ENCODE measurements at places on chromosomes 2 and 18. TPM values are rescaled to one million over a fixed set of nuclear protein-coding genes. Genes with fewer than 3 reads are reported as not detected.

- DNase-seq: peak; percentile 11
Observed at GRCh38 chr2:197599285-197599965, 76.0 kb downstream of the RFTN2 start.

- no peak for DNase-seq
Observed at GRCh38 chr2:48194641-48195040, 288.3 kb upstream of the FBXO11 start.

DNA sequence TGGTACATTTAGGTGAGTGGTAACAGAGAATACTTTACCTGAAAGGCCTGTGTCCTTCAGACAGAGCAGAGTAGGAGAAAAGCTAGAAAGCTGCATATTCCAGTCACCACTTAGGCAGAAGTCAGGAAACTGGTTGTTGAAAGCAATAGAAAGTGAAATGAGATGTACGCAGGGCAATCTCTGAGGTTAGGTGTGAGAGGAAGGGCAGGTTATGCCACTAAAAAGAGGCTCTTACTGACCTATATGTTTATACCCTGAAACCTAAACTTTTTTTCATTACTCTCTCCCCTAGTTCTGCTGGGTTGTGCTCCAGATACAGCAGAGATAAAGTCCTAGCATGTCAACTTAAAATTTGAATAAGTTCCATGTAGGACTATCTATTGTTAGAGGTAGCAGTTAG lies 93.5 kb downstream of the COX7A2L start:
- DNase-seq: no peak

DNA sequence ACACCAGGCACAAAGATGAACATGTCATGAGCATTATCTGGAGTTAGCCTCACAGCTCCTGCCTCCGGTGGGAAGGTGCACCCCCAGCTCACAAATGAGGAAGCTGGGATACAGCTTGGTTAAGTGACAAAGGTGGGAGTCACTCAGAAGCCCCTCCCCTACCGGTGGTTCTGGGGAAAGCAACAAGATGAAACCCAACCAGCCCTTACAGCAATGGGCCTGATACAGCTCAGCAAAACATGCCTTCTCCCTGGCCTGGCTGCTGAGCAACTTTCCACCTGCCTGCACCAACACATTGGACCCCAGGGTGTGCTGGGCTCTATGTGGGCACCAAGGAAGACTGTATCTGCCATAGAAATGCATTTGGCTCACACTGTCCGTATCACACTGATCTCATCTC lies 113.2 kb downstream of the GYPC start:
- no peak for DNase-seq

Gene CYRIA
- total RNA-seq: 0.51 TPM

- peak; percentile 71 for DNase-seq
Observed at GRCh38 chr2:25276569-25277465, 64.9 kb downstream of the DNMT3A start.

GRCh38 chr2:105866216-105867185 lies 121.8 kb downstream of the NCK2 start:
- no peak for DNase-seq

Gene SLC11A1
- total RNA-seq: 0.05 TPM

DNA sequence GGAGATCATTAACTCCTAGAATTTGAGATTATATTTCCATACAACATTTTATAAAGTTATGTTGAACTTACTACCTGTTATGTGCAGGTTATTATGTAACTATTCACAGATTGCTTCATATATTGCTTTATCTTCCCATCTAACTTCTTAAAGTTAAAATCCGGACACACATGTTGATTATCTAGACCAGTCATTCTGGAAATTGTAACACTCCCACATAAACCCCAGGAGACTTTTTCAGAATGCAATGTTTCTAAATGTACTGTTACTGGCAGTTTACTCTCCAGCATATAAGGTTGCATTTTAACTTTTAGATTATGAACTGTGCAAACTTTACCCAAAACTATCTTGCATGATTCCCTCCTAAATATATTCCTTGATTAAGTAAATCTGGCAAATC lies 70.5 kb upstream of the FAM117B start:
- DNase-seq: no peak

- DNase-seq: no peak
Observed at GRCh38 chr2:42203792-42204191, 34.6 kb downstream of the EML4 start.

GRCh38 chr2:70827388-70827787 lies 7.0 kb upstream of the CLEC4F start:
- no peak for DNase-seq

GRCh38 chr2:196587739-196588138 lies 51.8 kb upstream of the CCDC150 start:
- DNase-seq: no peak

- no peak for DNase-seq
Observed at GRCh38 chr18:8705961-8706790, 820 bp downstream of the MTCL1 start.

GRCh38 chr2:55718165-55719008 lies 24.7 kb upstream of the PNPT1 start:
- peak; percentile 9 for DNase-seq

Gene COQ10B
- 32.7 TPM for total RNA-seq

DNA sequence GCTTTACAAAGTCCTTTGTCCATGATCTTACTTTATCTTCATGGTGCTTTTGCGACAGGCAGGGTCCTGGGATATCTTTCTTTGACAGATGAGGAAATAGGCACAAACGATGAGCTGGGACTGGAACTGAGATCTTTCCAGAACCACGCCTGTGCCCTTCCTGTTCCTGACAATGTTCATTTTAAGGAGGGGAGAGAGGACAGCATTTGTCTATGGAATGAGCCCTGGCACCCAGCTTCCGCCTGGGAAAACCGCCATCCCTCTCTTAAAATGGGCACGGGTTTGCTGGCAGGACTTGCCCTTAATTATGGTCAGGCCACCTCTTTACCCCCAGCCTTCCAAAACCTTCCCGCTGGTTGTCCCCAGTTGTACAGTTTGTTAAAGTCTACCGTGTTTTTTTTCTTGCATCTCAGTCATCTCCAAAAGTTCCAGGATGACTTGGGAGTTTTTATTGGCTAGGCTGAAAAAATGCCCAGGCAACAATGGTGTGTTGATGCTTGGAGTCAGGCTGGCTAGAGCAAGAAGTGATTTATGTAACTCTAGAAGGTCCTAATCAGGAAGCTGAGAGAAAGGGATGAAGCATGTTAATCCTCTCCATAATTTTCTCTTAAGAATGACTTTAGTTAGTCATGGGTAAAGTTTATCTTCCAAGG lies 264.9 kb upstream of the EPAS1 start:
- no peak for DNase-seq
